Neuronal stem cell (in vitro differentiated cells): ENCODE measurements at places on chromosomes 3 and 15.

DNA sequence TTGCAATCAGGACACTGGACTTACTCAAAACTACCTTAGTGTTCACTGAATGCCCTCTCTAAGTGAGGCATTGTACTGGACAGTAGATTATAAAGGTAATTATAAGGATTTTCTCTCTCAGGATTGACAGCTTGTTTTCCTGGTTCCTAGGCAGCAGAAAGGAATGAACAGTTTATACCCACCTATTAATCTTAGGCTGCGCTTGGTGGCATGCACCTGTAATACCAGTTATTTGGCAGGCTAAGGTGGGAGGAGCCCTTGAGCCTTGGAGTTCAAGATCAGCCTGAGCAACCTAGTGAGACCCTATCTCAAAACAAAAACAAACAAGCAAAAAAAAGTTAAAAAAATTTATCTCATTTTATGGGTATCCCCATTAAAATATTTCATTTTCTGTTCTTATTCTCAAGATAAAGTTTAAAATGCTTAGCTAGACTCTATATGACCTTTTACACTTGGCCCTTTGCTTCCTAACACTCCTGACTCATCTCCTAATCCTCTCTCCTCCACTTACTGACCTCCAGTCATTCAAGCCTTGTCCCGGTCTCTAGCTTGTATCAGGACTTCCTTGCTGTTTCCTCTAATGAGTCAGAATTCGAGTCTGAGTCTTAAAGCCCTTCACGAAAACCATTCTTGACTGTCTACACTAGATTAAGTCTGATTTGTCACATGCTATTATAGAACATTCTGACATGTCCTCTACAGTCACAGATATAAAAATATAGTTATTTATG is 348.6 kb downstream of the NLGN1 start:
- no peak for DNase-seq

DNA sequence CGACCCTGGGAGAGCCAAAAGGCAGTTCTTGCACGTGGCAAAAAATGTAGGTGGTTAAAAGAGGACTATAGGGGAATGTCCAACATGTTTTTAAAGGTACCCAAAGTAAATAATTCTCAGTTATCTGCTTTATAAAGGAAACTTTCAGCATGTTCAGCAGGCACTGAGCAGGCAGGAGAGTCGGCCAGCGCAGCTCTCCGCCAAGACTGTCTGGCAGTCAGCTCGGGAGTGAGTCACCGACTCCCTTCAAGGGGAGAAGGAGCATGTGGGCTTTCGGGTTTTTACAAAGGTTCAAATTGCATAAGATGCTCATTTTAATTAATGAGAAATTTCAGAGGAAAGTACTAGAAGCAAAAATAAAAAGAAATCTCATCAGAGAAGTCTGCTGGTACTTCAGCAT is 7.0 kb downstream of the GABRA5 start:
- DNase-seq, result no peak

DNA sequence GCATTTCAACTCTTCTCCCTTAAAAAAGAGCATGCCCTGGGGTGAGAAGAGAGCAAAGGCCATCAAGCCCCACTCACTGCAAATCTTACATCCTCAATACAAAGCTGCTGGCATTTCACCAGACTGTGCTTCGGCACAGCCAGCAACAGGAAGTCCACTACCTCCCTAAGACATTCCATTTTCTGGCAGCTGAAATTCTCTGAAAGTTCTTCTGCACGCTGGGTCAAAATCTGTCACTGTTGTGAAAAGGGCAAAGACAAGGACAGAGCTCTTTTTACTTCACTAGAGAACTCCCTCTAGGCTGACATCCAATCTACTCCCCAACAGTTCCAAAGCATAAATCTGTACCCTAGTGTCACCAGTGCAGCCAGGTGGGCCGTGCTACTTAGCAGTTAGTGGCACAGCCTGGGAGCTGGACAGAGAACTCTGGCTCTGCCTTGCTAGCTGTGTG is 6.3 kb downstream of the MTMR10 start:
- no peak for DNase-seq

DNA sequence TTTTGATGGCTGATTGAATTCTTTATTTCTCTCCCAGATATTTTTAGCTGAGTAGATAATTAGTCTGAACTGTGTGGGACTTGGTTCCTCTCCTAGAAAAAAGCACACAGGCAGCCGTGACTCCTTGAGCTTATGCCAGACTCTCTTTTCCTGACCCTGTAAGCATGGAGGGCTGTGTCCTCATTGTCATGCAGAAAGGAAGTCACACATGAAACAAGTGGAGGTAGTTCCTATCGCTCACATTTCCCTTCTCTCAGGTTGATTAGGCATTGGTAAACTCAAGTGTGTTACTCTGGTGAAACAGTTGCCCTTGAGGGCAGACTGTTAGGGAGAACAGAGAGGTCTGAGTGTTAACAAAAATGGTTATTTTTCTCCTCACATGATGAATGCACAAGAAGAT is 6.3 kb upstream of the RTP4 start:
- no peak for DNase-seq

DNA sequence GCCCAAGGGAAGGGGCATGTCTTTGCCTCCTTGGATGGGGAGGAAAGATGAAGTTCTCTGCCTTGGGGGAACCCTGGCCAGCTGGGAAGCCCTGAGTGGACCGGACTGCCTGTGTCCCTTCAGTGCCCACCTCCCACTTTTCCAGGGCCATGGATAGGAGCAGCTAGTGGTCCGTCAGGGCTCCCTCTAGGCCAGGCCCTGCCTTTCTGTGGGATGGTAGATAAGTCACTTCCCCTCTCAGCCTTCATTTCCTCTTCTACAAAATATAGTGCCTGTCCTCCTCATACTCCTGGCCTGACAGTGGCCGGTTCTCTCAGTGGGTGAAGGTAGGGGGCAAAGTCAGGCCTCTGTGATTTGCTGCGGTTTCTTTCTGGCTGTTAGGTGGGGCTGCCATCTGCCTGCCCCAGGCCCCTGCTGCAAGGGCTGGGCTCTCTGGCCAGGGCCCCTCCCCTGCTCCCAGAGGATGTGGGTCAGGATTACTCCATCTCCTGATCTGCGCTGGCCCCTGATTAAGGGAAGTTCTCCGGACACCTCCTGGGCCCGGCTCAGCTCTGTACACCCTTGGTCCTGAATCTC is 1.4 kb downstream of the PLEKHO2 start:
- no peak for DNase-seq

DNA sequence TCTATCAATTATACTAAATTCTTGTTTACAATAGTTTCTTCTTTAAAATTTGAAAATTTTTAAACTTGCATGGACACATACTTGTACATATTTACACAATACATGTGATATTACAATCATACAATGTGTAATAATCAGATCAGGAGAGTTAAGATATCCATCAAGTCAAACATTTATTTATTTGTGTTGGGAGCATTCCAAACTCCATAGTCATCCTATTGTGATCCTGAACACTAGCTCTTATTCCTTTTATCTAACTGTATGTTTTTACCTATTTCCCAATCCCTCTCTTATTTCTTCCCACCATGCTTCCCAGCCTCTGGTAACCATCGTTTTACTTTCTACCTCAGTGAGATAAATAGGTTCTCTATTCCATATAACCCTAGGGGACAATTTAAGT is 1219.2 kb downstream of the ZPLD1 start:
- no peak for DNase-seq

DNA sequence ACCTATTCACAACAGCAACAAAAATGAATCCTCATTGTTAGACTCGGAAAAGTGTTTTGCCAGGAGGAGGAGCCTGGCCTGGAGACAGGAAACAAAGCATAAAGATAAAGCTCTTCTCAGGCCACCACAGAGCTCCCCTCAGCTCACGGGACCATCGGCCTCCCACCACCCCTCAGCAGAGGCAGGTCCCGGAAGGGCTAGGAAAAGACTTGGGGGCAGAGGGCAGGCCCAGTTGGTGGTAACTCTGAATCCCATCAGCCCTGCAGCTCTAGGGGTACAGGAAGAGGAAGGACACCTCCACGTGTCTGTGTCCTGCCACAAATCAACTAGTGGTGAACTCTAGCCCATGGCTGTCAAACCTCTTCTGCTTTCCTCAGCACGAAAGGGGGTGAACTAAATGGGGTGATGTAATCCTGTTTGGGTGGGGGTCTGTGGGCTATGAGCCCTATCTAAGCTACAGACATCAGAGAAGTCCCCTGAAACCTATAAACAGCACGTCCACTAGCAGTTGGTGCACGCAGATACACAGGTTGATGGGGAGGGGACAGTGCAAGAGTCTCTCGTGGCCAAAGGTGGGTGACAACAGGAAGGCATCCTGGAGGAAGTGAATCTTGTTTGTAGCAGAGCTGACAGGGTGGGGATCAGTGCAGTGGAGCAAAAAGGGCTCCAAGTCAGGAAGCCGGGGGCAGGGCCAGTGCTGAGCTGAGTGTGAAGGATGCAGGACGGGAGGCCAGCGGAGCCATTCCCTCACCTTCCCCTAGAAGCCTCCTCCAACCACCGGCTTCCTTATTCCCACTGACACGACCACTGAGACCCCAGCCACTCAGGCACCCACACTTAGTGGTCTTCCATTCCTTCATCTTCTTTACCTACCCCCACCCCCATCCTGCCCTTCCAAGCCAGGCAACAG is 111.1 kb upstream of the HACD2 start:
- no peak for DNase-seq

DNA sequence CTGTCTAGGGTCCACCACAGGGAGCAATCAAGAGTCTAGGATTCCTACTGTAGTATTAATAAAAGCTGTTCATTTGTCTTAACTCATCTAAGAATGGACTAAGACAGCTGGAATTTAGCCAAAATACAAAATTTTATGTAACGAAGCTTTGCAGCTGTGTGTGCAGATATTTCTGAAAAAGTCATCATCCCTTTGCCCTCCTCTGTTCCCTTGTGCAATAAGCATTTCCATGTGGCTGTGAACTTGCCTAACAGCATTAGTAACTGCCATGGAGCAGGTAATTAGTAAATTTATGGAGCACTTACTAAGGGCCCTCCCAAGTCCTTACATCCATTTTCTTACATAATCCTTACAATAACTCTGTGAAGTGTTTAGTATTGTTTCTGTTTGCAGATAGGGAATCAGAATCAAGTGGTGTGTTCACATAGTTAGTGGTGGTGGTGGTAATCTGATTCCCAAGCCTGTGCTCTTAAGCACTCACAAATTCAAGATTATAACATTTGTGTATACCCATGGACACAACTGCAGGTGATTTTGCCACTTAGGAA is 114.5 kb downstream of the RARB start:
- no peak for DNase-seq

DNA sequence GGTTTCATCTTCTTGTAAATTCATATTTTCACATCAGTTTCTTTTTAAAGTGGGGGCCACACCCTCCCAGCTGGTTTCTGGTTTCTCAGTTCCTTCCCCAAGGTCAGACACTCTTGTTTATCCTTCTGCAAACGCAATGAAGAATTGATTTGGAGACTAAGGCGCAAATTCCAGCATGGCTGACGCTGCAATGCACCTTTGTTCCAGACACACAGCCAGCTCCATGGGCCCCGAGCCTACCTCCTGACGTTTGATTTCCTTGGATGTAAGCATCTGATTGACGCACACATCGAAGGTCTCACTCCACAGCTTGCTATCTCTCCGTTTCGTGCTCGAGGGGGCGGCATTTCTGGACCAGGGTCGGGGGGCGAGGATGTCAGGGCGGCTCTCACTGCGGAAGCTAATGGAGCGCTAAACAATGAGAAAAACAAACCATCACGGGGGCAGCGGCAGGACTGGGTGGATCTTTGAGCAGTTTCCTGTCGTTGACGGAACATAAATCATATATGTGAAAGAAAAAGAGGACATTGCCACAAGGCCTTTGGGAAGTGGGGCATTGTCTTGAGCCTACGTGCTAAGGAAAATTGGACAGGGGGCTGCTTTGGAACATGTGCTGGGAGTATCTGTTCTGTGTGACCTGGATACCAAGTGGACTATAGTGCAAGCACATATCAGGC is 46.9 kb downstream of the ARHGEF3 start:
- no peak for DNase-seq

DNA sequence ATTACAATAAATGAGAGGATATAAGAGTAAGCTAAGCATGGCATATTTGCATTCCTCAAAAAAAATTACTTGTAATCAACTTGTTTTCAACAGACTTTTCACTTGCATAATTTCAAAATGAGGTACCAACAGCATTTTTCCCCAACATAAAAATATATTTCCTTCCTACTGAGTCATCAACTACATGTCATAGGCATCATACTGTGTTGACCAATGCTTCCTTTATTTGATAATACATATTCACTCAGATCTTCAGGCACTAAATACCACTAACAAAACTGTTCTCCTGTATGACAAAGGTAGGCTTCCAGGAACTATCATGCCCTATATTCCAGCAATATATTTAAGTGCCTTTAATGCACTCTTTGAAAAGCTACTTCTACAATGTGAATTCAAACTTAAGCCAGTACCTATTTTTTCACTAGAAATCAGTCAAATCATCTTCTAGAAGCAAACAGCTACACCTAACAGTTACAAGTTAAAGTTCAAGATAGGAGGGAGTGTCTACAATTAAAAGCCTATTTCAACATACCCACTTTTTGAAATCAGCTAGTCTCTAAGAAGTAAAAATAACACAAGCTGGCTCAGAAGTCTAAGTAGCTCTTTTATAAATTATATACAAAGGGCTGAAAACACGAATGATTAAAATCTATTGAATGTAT is 11.3 kb downstream of the ADAM10 start:
- no peak for DNase-seq

DNA sequence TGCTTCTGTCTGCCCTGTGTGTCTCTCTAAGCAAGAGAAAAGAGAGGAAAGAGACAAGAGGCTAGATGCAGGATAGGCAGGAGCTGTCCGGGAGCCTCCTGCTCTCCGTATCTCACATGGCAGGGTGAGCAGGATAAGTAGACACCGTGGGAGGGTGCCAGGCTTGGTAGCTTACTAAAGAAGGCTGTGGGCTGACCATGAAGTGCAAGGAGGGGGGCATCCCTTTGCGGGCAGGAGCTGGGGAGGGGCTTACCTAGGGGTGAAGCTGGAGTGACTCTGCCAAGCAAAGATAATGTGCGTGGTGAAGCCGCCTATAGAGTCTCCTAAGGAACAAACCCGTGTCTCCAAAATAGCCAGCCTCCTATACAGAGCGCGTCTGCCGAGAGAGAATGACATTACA is 33.7 kb upstream of the TMC3 start:
- DNase-seq, result no peak

GRCh38 chr15:78047761-78048627 is 29.5 kb downstream of the TBC1D2B start:
- DNase-seq, result no peak

DNA sequence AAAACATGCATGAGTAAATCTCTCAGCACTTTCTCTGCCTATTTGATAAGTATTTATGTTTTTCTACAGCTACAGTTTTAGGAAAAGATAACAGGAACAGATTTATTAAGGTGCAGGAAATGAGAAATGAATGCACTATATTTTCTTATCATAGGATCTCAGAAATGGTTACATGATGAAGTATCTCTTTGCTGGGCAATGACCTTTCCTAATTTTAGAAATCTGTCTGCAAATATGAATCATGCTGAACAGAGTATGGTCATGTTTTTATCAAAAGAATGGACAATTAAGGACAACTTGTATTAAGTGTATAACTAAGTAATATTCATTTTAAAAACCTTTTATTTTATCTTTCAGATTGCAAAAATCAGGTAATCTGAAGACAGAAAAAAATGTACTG is 53.8 kb upstream of the SPPL2A start:
- DNase-seq, result no peak
